ENCODE measurements at places on chromosomes 2 and 18. TPM values are rescaled to one million over a fixed set of nuclear protein-coding genes. Genes with fewer than 3 reads are reported as not detected.

DNA sequence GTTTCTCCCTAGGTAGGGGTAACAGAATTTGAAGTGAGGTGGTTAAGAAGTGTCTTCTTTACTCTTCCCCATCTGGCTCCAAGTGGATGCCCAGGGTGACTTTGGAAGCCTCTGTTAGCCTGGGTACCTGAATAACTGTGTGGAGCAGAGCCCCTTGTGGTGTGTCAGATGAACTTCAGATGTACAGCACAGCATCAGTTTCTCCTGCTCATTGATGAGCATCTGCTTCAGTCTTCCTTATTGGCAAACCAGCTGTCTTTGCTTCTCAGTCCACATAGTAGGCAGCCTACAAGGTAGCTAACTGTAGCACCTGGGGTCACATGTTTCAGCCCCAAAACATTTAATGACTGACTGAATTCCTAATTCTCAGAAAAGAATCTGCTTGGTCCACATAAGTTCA, 56.2 kb upstream of the ATP8B1 start:
- no peak for DNase-seq

DNA sequence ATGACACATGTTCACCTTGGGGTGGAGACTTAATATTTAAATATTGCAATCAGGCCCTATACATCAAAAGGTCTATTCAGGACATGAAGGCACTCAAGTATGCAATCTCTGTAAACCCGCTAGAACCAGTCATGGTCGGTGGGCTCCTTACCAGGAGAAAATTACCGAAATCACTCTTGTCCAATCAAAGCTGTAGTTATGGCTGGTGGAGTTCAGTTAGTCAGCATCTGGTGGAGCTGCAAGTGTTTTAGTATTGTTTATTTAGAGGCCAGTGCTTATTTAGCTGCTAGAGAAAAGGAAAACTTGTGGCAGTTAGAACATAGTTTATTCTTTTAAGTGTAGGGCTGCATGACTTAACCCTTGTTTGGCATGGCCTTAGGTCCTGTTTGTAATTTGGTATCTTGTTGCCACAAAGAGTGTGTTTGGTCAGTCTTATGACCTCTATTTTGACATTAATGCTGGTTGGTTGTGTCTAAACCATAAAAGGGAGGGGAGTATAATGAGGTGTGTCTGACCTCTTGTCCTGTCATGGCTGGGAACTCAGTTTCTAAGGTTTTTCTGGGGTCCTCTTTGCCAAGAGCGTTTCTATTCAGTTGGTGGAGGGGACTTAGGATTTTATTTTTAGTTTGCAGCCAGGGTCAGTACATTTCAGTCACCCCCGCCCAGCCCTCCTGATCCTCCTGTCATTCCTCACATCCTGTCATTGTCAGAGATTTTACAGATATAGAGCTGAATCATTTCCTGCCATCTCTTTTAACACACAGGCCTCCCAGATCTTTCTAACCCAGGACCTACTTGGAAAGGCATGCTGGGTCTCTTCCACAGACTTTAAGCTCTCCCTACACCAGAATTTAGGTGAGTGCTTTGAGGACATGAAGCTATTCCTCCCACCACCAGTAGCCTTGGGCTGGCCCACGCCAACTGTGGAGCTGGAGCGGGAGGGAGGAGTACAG, 108.1 kb downstream of the XRCC5 start:
- DNase-seq = peak; percentile 63

GATA6 gene
- total RNA-seq = 10.9 TPM

- peak; percentile 58 for DNase-seq
Measured at GRCh38 chr2:164757934-164758695, 83.5 kb downstream of the COBLL1 start.

ZSWIM2 gene
- total RNA-seq = not detected
